ENCODE measurements at places on chromosomes 7 and 10. TPM values are rescaled to one million over a fixed set of nuclear protein-coding genes. Genes with fewer than 3 reads are reported as not detected.

DNA sequence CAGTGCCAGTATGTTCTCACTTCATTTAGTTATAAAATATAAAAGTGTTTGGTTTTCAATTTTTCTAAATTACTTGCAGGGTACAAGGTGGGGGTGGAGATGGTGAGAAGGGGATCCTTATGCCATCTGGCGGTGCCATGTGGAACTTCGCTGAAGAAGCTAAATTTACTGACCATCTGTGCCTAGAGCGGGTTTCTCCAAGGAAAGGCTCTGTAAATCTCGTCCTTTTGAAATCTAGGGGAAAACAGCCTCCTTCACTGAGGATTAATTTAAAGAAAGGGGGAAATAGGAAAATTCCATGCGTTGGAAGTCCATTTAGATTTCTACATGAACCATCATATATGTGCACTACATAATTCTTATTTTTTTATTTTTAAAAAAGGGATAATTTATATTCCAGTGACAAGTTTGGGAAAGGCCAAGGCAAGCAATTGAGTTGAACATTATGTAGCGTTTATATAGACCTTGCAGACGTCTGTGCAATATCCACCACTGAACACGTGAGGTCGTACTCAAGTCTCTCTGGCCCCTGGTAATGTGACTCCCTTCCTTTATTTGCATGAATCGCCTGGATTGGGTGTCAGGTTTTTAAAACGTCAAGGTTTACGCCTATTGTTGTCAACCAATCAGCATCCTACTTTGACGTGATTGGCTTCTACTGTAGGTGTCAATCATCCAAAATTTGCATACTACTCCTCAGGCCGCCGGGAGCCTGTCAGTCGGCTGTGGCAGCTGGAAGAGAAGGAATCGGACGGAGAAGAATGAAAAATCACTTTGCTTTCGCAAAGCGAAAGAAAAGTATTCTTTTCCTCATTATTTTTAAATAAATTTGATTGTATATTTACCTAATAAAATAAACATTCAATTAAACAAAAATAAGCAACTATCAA lies 297.1 kb upstream of the NFE2L3 start:
- peak; percentile 84 for DNase-seq

GRCh38 chr7:129569811-129570215 lies 41.7 kb upstream of the NRF1 start:
- peak; percentile 91 for DNase-seq

- peak; percentile 93 for DNase-seq
Measured at GRCh38 chr10:986881-987619, 1.2 kb upstream of the GTPBP4 start.

GRCh38 chr10:113666682-113667252 lies 2.9 kb upstream of the NRAP start:
- peak; percentile 36 for DNase-seq

Gene PLCE1
- total RNA-seq, result 0.84 TPM

Gene TMEM184A
- total RNA-seq, result 1.8 TPM

All from astrocyte (in vitro differentiated cells and primary cell).